ENCODE measurements at places on chromosomes 4 and X. TPM values are rescaled to one million over a fixed set of nuclear protein-coding genes. Genes with fewer than 3 reads are reported as not detected.

GRCh38 chr4:140256941-140257340 lies 103.0 kb upstream of the MAML3 start:
- no peaks in the 10 kb centered on the region for H3K27me3 ChIP-seq
- H3K4me3 ChIP-seq, result no peak overlapping the region
- peak; percentile 54 for DNase-seq

- H3K27ac ChIP-seq, result no peak overlapping the region
- no peak for DNase-seq
- H3K4me1 ChIP-seq, result no peaks in the 10 kb centered on the region
- H3K4me3 ChIP-seq, result no peak overlapping the region
- no peaks in the 10 kb centered on the region for H3K27me3 ChIP-seq
- no peaks in the 10 kb centered on the region for H3K36me3 ChIP-seq
Measured at GRCh38 chr4:156782491-156782890, 189.1 kb downstream of the PDGFC start.

DNA sequence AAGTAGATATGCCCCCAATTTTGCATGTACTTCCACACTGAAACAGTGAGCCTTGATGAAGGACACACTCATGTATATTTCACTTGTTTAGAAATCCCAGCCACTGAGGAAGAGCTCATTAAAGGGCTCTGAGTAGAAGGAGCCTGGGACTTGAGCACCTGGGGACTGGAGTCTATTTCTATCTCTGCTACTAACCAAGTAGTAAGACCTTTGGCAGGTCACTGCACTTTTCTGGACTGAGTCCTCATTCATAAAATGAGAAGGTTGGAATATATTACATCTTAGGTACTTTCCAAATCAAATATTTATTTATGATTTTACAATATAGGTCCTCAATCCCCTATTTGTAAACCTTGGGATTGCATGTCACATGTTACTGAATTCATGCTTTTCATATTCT lies 78.2 kb upstream of the C4orf54 start:
- no peaks in the 10 kb centered on the region for H3K4me1 ChIP-seq
- no peak overlapping the region for H3K4me3 ChIP-seq
- H3K36me3 ChIP-seq, result no peaks in the 10 kb centered on the region
- no peaks in the 10 kb centered on the region for H3K27me3 ChIP-seq

- H3K4me1 ChIP-seq, result no peaks in the 10 kb centered on the region
- no peaks in the 10 kb centered on the region for H3K36me3 ChIP-seq
- H3K27ac ChIP-seq, result no peak overlapping the region
- no peaks in the 10 kb centered on the region for H3K27me3 ChIP-seq
Measured at GRCh38 chrX:112368371-112368770, 285.8 kb upstream of the TRPC5 start.

- H3K27ac ChIP-seq, result no peak overlapping the region
- H3K4me1 ChIP-seq, result no peaks in the 10 kb centered on the region
- H3K36me3 ChIP-seq, result no peaks in the 10 kb centered on the region
- no peak overlapping the region for H3K4me3 ChIP-seq
- H3K27me3 ChIP-seq, result no peaks in the 10 kb centered on the region
- no peak for DNase-seq
Measured at GRCh38 chr4:11367371-11367770, 61.3 kb downstream of the HS3ST1 start.

DNA sequence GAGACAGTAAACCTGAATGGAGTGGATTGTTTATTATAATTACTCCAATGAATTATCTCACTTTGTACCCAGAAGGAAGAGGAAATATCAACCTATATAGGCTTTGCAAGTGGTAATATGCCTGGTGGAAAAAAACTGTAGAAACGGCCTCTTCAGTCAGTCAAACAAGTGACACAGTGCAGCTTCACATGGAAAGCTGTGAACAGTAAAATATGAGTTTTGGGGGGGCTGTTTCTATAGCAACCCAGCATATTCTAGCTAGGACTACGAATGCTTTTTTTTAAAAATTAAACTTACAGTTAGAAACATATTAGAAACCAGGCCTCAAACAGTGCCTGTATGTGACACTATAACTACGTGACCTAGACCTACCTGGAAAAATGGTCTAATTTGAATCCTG lies 150.1 kb downstream of the PPP1R2C start:
- DNase-seq, result no peak
- H3K4me3 ChIP-seq, result no peak overlapping the region
- no peaks in the 10 kb centered on the region for H3K27me3 ChIP-seq
- no peaks in the 10 kb centered on the region for H3K4me1 ChIP-seq

- no peak overlapping the region for H3K27ac ChIP-seq
- no peak overlapping the region for H3K4me3 ChIP-seq
- DNase-seq, result no peak
- no peaks in the 10 kb centered on the region for H3K36me3 ChIP-seq
- H3K27me3 ChIP-seq, result no peaks in the 10 kb centered on the region
Measured at GRCh38 chr4:94897023-94897422, 139.3 kb downstream of the BMPR1B start.

DNA sequence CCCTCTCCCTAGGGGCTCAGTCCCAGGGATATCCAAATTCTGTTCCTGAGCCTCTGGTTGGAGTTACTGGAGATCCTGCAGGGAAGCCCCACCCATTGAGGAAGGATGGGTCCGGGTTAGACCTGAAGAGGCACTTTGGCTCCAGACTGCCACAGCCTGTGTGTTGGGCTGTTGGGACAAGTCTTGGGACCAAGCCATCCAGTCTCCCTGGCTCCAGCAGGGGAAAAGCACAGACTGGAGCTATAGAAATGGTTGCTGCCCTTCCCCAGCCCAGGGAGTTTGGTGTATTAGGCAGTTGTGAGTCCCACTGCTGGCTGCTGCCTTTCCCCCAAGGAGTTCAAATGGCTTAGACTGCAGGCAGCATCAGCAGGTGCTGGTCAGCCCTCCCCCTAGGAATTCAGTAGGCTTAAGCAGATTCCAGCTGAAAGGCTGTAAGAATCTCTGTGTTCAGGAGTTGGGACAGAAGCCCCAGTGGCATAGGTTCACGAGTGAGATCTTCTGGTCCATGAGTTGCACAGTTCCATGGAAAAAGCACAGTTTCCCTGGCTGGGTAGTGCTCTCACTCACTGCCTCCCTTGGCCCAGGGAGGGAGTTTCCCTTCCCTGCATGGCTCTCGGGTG lies 344.0 kb upstream of the EPHA5 start:
- H3K36me3 ChIP-seq, result no peaks in the 10 kb centered on the region
- no peak overlapping the region for H3K27ac ChIP-seq
- H3K4me1 ChIP-seq, result peaks cover 6% of the 10 kb centered on the region
- H3K27me3 ChIP-seq, result no peaks in the 10 kb centered on the region
- peak; percentile 41 for DNase-seq

DNA sequence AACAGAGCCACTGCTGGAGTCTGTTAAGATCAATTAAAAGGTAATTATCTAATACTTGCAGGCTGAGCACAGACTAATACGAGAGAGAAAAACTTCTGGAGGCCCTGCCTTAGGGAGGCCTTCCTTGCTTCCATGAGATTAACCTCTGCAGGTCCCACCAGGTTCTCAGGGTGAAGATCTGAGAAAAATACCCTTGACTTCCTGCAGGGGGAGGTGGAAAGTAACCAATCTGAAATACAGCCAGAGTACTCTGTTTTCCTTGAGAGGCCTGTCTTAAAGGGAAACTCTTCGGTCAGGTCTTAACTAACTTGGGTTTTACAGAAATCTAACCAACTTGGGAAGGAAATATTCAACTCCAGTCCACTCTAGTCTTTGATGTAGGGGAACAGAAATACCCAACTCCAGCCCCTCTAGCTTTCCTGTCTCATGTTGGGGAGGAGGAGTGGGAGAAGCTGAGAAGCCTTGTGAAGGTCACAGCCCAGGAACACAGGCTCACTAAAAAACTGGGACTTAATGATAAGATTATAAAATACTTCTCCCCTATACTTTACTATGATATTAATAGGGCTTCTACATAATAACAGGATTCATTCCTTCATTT lies 77.1 kb downstream of the TBCK start:
- H3K4me1 ChIP-seq, result no peaks in the 10 kb centered on the region
- H3K4me3 ChIP-seq, result no peak overlapping the region
- no peaks in the 10 kb centered on the region for H3K36me3 ChIP-seq
- H3K27me3 ChIP-seq, result no peaks in the 10 kb centered on the region
- peak overlapping the region; percentile 12 for H3K27ac ChIP-seq

- no peaks in the 10 kb centered on the region for H3K27me3 ChIP-seq
- H3K4me1 ChIP-seq, result no peaks in the 10 kb centered on the region
- H3K27ac ChIP-seq, result no peak overlapping the region
- DNase-seq, result no peak
Measured at GRCh38 chr4:129082302-129082701, 11.0 kb downstream of the SCLT1 start.

DNA sequence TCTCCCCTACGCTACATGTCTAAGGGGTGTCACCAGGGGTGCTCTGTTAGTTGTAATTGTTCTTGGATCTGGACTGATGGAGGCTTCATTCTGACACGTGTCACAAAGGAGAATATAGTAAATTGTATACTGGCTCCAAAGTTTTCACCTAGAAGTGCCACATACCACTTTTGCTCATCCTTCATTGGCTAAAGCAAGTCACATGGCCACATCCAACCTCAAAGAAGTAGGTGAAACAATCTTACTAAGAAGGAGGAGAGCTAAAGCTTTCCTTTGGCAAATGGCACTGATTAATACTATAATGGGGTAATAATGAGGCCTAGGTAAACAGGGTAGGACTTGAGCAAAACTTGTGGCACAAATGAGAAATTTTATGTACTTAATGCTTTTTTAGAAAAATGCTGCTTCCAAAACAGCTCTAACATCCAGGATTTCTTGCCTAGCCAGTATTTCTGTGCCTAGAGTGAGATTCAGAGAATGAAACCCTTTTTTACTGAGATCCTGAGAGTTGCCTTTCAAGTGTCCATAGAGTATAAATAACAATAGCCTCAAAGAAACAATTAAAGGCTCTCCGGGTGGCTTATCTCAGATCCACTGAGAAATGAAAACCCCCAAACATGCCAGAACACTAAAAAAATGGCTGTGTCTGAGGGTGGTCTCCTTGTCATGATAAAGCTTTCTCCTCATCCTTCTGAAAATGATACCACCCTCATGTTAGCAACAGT lies 34.7 kb downstream of the NHS start:
- DNase-seq, result no peak
- no peak overlapping the region for H3K27ac ChIP-seq
- H3K4me1 ChIP-seq, result no peaks in the 10 kb centered on the region
- H3K4me3 ChIP-seq, result no peak overlapping the region

GRCh38 chrX:133337250-133337649 lies 78.0 kb downstream of the GPC4 start:
- no peaks in the 10 kb centered on the region for H3K36me3 ChIP-seq
- DNase-seq, result no peak
- H3K27ac ChIP-seq, result no peak overlapping the region
- H3K4me3 ChIP-seq, result no peak overlapping the region
- H3K4me1 ChIP-seq, result 0 out of 2 replicates have a peak, but pooled peaks cover 11% of the 10 kb centered on the region
- no peaks in the 10 kb centered on the region for H3K27me3 ChIP-seq

DNA sequence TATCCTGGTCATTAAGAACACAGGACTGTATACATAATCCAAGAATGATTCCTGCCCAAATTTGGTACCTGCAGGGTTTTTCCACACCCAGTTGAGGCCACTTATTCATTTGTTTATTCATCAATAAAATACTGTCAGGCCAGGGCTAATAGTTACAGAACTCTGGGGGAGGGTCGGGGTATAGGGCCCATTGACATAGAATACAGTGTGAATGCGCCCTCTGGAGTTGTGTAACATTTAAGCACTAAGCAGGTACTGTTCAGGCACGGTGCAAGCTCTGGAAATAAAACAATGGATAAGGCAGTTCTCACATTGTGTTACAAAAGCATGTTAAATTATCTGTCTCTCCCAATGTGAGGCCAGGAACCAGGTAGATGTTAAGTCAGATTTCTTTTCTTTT lies 30.8 kb upstream of the LRBA start:
- H3K36me3 ChIP-seq, result no peaks in the 10 kb centered on the region
- H3K27me3 ChIP-seq, result no peaks in the 10 kb centered on the region
- H3K4me1 ChIP-seq, result no peaks in the 10 kb centered on the region
- no peak overlapping the region for H3K4me3 ChIP-seq

GRCh38 chr4:186703510-186703909 lies 20.1 kb downstream of the FAT1 start:
- H3K27ac ChIP-seq, result no peak overlapping the region
- H3K4me3 ChIP-seq, result no peak overlapping the region
- H3K4me1 ChIP-seq, result peaks cover 42% of the 10 kb centered on the region
- H3K27me3 ChIP-seq, result no peaks in the 10 kb centered on the region

Gene PDS5A
- 84.0 TPM for total RNA-seq

Gene PROM1
- total RNA-seq, result 196 TPM

Gene PDLIM3
- total RNA-seq, result 3.6 TPM

Gene CITED1
- total RNA-seq, result 1.3 TPM

Gene GDPD2
- 1.9 TPM for total RNA-seq

Gene NR0B1
- not detected for total RNA-seq

Gene TRIM61
- not detected for total RNA-seq

Gene FAM9B
- total RNA-seq, result not detected

Gene ADH1A
- not detected for total RNA-seq

Gene SMIM43
- total RNA-seq, result not detected

Data from Caco-2 (cell line).